ENCODE measurements at places on chromosomes 13 and 19. TPM values are rescaled to one million over a fixed set of nuclear protein-coding genes. Genes with fewer than 3 reads are reported as not detected.

Gene FGF21
- not detected for total RNA-seq

Gene SMARCA4
- 165 TPM for total RNA-seq

Gene ZNF611
- 15.9 TPM for total RNA-seq

Gene LRRC4B
- 0.12 TPM for total RNA-seq

Gene ZNF492
- 0.33 TPM for total RNA-seq

Gene TEX26
- not detected for total RNA-seq

DNA sequence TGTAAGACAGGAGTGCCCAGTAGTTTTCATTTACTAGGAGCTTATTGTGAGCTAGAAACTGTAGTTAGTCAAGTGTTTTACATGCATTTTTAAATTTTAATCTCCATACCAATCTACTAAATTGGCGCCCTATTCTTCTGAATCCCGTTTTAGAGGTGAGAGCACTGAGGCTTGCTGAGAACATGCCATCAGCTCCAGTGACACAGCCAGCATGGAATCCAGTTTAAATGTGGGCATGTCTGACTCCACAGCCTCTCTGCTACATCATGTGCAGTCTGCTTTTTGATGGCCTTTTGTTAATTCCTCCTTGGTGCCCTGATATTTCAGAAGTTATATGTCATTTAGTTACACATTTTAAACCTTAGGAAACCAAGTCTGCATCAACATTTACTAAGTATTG lies 325.4 kb downstream of the DLEU7 start:
- DNase-seq: no peak
- no peak overlapping the region for H3K4me3 ChIP-seq
- no peak overlapping the region for H3K27ac ChIP-seq
- H3K27me3 ChIP-seq: peaks cover 10% of the 10 kb centered on the region

DNA sequence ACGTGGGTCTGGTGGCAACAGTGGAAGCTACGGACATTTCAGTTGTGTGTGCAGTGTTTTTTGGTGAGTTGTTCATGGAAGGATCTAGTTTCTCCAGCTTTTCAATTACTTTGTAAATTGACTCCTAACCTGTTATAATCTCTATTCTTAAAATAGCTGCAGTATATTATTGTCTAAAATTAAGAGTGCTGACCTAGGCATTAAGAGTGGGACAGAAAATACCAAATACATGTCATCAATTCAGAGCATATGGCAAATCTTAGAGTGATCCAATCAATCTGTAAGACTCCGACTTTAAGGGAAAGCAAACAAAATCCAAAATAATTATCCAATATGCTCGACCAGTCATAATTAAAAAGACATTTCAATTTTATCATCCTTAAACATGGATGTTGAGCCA lies 338.1 kb upstream of the PCDH9 start:
- H3K4me1 ChIP-seq: no peaks in the 10 kb centered on the region
- DNase-seq: no peak
- H3K27me3 ChIP-seq: no peaks in the 10 kb centered on the region
- no peak overlapping the region for H3K4me3 ChIP-seq

DNA sequence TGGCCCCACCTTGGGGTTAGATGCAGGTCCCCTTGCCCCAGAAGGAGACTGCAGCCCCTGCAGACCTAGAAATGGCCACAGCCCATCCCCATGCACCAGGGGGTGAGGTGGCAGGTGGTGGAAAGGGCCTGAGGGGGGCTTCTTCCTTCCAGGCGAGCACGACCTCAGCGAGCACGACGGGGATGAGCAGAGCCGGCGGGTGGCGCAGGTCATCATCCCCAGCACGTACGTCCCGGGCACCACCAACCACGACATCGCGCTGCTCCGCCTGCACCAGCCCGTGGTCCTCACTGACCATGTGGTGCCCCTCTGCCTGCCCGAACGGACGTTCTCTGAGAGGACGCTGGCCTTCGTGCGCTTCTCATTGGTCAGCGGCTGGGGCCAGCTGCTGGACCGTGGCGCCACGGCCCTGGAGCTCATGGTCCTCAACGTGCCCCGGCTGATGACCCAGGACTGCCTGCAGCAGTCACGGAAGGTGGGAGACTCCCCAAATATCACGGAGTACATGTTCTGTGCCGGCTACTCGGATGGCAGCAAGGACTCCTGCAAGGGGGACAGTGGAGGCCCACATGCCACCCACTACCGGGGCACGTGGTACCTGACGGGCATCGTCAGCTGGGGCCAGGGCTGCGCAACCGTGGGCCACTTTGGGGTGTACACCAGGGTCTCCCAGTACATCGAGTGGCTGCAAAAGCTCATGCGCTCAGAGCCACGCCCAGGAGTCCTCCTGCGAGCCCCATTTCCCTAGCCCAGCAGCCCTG lies 4.2 kb upstream of the F10 start:
- H3K4me3 ChIP-seq: no peak overlapping the region
- no peak overlapping the region for H3K27ac ChIP-seq
- no peaks in the 10 kb centered on the region for H3K4me1 ChIP-seq

GRCh38 chr13:98189841-98190505 lies 12.9 kb upstream of the RNF113B start:
- no peaks in the 10 kb centered on the region for H3K4me1 ChIP-seq
- no peak overlapping the region for H3K27ac ChIP-seq
- H3K36me3 ChIP-seq: no peaks in the 10 kb centered on the region
- DNase-seq: no peak

DNA sequence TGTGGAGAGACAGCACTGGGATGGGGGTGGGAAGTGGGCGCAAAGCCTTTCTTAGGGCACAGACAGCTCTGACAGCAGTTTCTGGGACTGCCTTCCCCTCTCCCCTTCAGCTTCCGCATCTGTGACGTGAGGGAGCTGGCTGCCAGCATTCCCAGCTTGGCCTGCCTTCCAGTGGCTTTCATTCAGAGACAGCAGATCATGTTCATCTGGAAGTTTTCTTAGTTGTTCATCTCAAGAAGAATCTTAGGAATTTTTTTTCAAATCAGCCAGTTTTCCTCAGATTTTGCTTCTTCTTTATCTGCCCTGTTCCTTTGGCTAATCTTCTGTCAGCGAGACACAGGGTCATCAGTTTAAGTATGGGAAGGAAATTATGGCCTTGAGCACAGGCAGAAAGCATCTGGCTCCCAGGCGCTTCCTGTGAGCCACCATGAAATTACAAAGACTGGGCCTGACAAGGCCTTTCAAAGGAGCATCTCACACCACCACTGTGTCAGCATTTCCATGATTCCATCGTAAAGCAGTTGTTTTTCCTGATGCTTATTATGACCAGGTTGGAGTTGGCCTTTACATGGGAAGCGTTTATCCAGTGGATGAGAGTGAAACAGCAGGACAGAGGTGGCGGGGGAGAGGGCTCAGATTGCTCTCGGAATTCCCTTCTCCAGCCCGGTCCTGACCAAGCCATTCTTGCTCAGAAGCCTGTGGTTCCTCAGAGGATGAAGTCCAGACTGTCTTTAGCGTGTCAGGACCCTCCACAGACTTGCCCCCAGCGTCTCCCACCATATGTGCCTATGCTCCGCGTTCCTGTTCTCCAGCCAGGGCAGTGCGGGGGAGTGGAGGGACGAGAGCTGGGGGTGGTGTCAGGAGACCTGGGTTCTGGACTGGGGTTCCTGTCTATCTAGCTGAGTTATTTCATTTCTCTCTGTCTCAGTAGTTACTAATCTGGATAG lies 43.6 kb downstream of the ARHGAP35 start:
- H3K4me1 ChIP-seq: peaks cover 18% of the 10 kb centered on the region
- no peak overlapping the region for H3K27ac ChIP-seq
- no peak for DNase-seq
- H3K27me3 ChIP-seq: no peaks in the 10 kb centered on the region
- no peaks in the 10 kb centered on the region for H3K36me3 ChIP-seq

DNA sequence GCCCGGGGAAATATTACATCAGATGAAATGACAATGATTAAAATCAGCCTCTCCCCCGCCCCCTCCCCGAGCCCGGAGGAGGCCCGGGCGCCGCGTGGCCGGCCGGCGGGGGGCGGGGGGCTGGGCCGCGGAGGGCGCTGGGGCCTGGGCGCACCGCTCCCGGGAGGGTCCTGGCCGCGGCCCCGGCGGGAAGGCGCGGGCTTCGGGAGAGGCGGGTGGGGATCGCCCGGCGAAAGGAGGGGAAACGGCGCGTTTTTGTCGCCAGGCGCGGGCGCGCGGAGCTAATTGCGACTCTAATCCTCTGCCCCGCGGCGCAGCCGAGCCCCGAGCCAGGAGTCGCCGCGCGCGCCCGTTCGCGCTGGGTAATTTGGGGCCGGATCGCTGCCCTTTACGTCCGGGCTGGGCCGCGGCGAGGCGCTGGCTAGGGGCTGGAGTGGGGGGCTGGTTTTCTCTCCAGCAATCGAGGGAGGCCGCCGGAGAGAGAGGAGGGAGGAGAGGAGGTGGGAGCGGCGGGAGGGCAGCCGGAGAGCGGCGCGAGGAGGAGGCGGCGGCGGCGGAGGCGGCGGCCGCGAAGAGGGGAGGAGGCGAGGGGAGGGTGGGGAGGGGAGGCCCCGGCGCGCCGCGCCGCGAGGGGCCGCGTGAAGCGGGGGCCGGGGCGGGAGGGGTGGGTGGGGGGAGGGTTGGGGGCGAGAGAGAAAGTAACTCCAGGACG lies at the start of gene KCTD15:
TSS of gene KCTD15 (plus strand) at position 707 of the 712 bp plus-strand sequence. CDS start 3,585 bp downstream, outside the sequence.
- H3K27me3 ChIP-seq: peaks cover 37% of the 10 kb centered on the region
- H3K27ac ChIP-seq: peak within 1 kb of the TSS; percentile 72
- peaks cover 1% of the 10 kb centered on the region for H3K4me1 ChIP-seq
- peak within 1 kb of the TSS; percentile 85 for H3K4me3 ChIP-seq
- DNase-seq: peak; percentile 77

DNA sequence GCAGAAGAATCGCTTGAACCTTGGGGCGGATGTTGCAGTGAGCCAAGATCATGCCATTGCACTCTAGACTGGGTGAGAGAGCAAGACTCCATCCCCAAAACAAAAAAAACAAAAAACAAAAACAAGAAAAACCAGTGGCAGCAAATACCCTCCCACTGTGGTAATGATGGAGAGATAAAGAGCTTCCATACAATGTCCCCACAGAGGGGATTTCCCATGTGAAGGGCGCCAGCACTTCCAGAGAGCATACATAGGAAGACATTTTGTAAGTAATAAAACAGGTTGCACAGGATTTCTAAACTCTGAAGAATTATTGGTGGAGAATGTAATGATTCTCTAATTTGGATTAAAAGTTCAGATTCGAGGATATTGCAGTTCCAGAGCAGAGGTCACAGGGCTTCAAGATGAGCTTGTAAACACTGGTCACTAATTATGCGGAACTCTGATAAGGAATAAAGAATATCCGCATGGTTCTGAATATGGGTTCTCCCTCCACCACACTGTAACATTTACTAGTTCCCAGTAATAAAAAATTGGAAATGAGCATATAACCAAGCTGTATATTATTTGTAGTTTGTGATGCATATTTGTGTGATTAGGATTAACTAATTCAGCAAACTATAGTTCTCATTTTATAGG lies 290.1 kb upstream of the SLC10A2 start:
- H3K36me3 ChIP-seq: no peaks in the 10 kb centered on the region
- no peaks in the 10 kb centered on the region for H3K4me1 ChIP-seq
- no peaks in the 10 kb centered on the region for H3K27me3 ChIP-seq
- no peak overlapping the region for H3K27ac ChIP-seq
- H3K4me3 ChIP-seq: no peak overlapping the region

- H3K27me3 ChIP-seq: peaks cover 36% of the 10 kb centered on the region
- peak; percentile 66 for DNase-seq
- H3K27ac ChIP-seq: no peak overlapping the region
- no peak overlapping the region for H3K4me3 ChIP-seq
These were observed 371.9 kb downstream of the KCNRG start for GRCh38 chr13:50387051-50387581.

DNA sequence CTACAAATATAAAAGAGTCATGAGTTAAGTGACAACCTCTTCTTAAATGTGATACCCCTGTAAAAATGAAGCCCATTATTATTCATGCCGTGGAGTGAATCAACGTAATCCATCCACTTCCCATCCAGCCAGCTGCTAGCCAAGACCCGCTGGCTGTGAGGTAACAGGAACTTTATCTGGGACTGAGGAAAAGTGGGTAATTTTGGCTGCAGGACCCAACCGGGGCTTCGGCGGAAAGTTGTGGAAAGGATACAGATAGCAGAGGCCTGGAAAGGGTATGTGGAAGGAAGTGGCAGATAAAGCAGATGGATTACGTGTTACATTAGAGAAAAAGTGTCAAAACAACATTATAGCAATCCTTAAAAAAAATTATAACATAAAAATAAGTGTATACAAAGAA lies 48.3 kb downstream of the SLC7A1 start:
- peaks cover 40% of the 10 kb centered on the region for H3K36me3 ChIP-seq
- no peak overlapping the region for H3K27ac ChIP-seq
- no peak for DNase-seq
- H3K27me3 ChIP-seq: no peaks in the 10 kb centered on the region

Measured in activated CD4-positive, alpha-beta T cell treated with anti-CD3 and anti-CD28 coated beads, Interleukin-2, amount 10 ng/mL, durations not matched to agents 24 days and 14 days (primary cell).